ENCODE measurements at places on chromosomes 2 and 18. TPM values are rescaled to one million over a fixed set of nuclear protein-coding genes. Genes with fewer than 3 reads are reported as not detected.

ACADL gene
- not detected for total RNA-seq

ST3GAL5 gene
- total RNA-seq: 34.3 TPM

IMPACT gene
- total RNA-seq: 16.4 TPM

HOXD13 gene
- not detected for total RNA-seq

GRCh38 chr2:100004959-100005387 is 137.4 kb downstream of the AFF3 start:
- no peaks in the 10 kb centered on the region for H3K36me3 ChIP-seq
- no peak overlapping the region for H3K27ac ChIP-seq
- H3K4me3 ChIP-seq: no peak overlapping the region

DNA sequence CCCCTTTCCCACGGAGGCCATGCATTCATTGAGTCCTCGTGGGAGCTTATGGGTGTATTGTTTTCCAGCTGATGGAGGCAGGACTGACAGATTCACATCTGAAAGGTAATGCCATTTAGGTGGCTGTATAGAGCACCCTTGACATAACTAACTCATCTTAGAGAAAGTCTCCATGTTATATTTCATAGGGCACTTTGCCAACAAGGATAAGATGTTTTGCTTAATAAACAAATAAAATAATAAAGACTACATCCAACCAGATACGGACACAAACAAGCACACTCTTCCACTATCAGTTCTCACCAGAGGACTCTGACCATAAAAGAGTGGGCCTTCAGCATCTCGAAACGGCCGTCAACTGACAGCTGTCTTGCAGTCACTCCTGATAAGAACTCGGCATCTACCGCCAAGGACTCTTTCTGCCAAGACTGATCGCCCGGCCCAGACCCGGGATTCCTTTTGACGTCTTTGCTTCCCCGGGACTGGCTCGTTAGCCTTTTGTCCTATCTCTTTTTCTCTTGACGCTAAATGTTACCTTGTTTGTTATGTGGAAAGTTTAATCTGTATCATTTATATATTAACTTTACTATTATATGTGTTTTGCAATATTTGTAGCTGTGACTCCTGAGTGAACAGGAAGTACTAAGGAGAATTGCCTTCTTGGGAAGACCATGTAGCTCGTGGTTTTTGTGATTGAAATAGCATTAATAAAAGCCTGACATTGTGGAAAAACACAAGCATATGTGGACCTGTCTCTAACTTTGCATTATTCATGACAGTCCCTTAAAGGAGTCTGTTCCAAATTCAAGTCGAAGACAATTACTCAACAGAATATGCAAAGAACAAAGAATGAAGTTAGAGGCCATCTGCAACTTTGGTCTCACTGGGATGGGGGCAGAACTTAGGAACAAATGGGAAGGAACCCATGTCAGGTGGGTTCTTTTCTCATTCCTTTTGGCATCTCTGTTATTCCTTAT is 195.1 kb downstream of the LPIN1 start:
- H3K36me3 ChIP-seq: peaks cover 6% of the 10 kb centered on the region
- peaks cover 7% of the 10 kb centered on the region for H3K27me3 ChIP-seq
- peaks cover 12% of the 10 kb centered on the region for H3K4me1 ChIP-seq
- H3K27ac ChIP-seq: no peak overlapping the region
- no peak for DNase-seq
- no peak overlapping the region for H3K4me3 ChIP-seq

DNA sequence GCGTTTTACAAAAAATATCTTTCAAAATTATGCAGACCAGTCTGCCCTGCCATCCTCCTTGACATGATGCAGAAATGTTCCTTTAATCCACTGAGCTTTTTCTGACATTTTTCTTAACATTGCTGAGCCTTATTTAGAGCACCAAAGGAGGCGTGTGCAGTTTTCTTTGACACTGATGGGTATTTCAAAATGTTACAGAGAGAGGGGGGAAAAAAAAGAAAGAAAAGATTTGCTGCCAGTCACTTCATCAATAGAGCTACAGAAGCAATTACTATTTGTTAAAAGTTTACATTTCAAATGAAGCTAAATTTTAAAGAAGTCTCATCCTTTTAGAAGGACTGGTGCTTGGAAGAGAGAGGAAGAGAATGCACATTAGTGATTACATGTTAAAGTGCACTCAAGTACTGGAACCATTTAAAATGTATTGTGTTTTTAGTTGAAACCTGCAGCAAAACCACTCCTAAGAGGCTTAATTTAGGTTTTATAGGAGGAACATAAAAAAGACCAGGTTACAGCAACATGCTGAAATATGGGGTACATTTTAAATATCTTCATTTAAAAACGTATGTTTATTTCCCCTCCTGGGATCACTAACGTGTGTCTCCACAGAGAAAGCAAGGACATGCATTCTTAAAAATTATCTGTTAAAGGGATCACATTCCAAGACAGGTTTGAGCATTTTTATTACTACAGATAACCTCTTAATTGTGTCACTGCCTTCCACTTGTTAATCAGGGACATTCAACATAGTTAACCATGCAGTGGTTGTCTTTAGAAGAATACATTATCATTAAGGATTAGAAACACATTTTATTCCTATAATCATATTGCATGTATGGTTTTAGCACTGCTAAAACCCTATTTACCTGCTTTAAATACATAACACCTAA is 258.4 kb downstream of the MEIS1 start:
- no peaks in the 10 kb centered on the region for H3K27me3 ChIP-seq
- H3K4me1 ChIP-seq: no peaks in the 10 kb centered on the region
- H3K4me3 ChIP-seq: no peak overlapping the region
- H3K27ac ChIP-seq: no peak overlapping the region

DNA sequence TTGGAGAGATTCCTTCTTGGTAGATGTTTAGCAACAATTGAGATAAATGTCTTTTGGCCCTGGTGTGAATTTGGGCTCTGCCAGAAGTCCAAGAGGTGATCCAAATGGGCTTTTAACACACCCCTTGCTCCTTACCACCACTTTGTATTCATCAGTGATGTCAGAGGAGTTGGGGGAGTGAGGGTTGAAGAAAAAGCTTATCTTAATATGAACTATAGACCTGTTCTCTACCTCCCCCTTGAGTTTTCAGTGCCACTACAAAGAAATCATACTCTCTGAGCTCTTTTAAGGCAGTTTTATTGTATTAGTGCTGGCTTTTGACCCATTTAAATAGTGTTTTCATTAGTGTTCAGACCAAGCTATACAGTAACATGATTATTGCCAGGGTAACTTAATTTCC is 229.1 kb downstream of the PHLPP1 start:
- no peak overlapping the region for H3K27ac ChIP-seq
- H3K4me1 ChIP-seq: peaks cover 3% of the 10 kb centered on the region
- no peaks in the 10 kb centered on the region for H3K27me3 ChIP-seq

GRCh38 chr2:1627628-1628381 is 116.5 kb downstream of the PXDN start:
- no peak overlapping the region for H3K4me3 ChIP-seq
- no peak overlapping the region for H3K27ac ChIP-seq
- H3K36me3 ChIP-seq: no peaks in the 10 kb centered on the region
- H3K27me3 ChIP-seq: peaks cover 24% of the 10 kb centered on the region
- H3K4me1 ChIP-seq: no peaks in the 10 kb centered on the region

DNA sequence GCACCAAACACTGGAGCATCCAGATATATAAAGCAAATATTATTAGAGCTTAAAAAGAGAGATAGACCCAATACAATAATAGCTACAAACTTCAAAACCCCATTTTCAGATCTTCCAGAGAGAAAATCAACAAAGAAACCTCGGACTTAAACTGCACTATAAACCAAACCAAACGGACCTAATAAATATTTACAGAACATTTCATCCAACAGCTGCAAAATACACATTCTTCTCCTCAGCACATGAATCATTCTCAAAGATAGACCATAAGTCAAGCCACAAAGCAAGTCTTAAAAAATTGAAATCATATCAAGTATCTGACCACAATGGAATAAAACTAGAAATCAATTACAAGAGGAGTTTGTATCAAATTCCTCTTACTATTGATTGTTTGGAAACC is 140.2 kb upstream of the OTOS start:
- no peaks in the 10 kb centered on the region for H3K4me1 ChIP-seq
- no peak overlapping the region for H3K4me3 ChIP-seq
- H3K27me3 ChIP-seq: peaks cover 58% of the 10 kb centered on the region
- no peak for DNase-seq
- H3K36me3 ChIP-seq: peaks cover 6% of the 10 kb centered on the region
